Hepatocyte (in vitro differentiated cells): ENCODE measurements at places on chromosomes 1 and 21.
A peak's percentile ranks its signal among the peaks of the same experiment; 100 is the strongest.

- no peak for DNase-seq
Observed at GRCh38 chr1:3996846-3997705, 97.0 kb upstream of the C1orf174 start.

- DNase-seq: no peak
Observed at GRCh38 chr1:54976747-54977146, 3.7 kb upstream of the TMEM61 start.

- peak; percentile 79 for DNase-seq
Observed at GRCh38 chr1:15849775-15850324, 2.3 kb downstream of the SPEN start.

GRCh38 chr1:55060133-55060999 lies 21.0 kb downstream of the PCSK9 start:
- DNase-seq: no peak

DNA sequence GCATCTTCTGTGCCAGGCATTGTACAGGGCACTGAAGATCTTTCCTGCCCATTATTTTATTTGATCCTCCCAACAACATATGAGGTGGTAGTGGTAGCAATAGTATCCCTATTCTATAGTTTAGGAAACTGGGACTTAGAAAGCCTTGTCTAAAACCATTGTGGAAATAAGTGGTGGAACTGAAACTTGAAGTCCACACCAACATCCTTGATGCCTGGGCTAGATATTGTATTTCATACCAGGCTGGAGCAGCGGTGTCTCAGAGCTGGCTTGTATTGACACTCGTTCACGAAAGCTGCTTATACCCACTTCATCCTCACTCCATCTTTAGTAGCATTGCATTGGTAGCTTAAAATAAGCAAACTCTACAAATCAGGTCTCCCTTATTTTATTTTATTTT lies 9.7 kb upstream of the CTSS start:
- no peak for DNase-seq

- DNase-seq: peak; percentile 63
Observed at GRCh38 chr1:28249013-28249865, 10.1 kb upstream of the SESN2 start.

GRCh38 chr1:11640101-11640500 lies 14.1 kb downstream of the FBXO2 start:
- DNase-seq: no peak

DNA sequence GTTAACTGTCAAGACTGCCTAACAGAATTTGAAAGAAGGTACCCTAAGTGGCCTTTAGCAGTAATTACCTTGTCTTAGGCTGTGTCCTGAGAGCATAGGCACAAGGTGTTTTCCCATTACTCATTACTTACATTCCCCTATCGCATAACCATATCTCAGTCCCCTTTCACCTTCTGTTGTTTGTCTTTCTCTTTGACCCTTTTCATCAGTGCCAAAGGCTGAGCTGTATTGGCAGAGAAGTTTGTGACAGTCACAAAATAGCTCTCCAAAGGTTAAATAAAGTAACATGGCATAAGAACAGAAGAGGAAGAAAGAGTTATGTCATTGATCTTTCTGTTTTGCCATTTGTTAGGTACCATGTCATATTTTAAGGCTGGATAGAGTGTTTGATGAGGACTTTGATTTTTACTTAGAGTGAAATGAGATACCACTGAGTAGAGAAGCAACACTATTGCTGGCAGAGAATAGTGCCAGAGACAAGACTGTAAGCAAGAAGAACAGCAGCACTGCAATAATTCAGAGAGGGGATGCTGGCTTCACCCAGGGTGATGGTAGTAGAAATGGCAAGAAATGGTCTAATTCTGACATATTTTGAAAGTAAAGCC lies 497.8 kb downstream of the TTLL7 start:
- DNase-seq: peak; percentile 9

GRCh38 chr21:39610703-39611102 lies 2.0 kb upstream of the B3GALT5 start:
- no peak for DNase-seq

GRCh38 chr1:177256153-177257075 lies 85.7 kb downstream of the BRINP2 start:
- DNase-seq: peak; percentile 67

DNA sequence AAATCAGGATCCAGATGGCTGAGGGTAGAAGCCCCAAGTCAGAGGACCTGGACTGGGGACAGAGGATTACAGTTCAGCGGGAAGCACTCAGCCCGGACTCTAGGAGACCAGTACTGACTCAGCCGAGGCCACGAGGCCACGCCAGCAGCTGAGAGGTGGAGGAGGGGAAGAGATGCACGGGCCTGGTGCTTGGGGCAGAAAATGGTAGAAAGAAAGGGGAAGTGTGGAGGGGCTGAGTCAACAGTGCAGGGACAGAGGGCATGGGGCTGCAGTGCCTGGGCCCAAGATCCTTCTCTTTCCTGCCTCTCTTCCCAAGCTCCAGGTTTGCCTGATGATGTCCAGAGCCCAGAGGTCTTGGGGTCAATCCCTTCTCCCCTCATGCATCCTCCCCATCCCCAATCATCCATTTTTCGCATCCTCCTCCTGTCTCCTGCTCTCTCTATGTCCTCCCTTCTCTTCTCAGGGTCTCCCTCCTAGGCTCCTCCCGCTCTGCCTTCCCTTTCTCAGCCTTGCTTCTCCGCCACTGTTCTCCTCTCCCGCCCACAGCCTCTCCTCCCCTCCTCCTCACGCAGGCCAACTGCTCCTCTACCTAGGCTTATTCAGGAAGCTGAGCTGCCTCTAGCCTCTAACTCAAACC lies 7.7 kb downstream of the ARHGEF2 start:
- no peak for DNase-seq

GRCh38 chr1:53919675-53920066 lies 25.7 kb downstream of the DIO1 start:
- DNase-seq: no peak

DNA sequence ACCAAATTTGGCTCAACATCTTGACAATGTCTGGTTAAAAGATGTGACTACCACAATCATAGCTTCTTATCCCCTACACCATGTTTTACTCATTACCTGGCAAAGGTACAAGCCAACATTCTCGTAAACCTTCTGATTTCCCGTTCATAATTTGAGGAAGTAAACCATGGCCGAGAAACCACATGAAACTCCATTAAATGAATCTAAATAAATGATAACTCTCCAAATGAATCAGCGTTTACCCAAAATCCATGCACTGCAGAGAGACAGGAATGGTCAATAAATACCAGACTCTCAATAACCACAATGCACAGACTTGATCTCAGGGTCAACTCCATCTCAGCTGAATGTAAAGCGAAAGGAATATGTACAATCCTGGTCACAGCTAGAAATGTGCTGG lies 125.2 kb downstream of the TYW3 start:
- no peak for DNase-seq

GRCh38 chr1:36913484-36914060 lies 120.7 kb downstream of the GRIK3 start:
- no peak for DNase-seq

DNA sequence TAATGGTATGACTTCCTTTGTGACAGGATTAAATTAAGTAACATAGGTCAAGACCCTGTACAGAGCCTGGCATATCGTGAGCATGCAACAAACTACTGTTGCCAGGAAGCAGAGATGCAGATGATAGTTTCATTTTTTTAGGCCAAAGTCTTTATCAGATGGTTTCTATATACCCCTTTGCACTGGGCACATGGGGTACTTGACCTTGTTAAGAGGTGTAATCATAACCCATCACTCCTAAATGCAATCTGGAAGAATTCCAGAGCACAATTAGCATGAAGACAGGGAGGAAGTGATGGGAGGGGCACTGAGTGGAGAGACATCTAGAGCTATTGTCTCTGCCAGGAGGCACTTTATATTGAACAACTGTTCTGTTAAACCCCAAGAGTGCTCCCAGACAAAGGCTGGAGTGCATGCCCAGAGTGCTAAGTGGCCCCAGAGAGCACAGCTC lies 22.1 kb downstream of the ZBTB17 start:
- DNase-seq: no peak

DNA sequence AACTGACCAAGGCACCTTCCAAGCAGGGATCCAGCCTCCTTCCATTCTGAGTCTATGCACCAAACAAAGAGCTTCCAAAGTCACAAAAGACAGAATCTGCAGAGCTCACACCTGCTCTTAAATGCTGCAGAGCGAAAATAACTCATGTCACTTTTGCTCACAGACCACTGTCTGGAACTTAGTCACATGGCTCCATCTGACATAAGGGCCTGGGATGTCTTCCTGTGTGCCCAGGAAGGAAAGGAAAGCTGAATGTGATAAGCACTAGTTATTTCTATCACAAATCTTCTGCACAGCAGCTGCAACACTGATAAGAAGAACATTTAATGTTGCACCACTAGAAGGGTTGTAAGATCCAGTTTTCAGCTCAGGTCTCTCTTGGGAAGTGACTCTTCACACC lies 39.5 kb upstream of the SGIP1 start:
- no peak for DNase-seq

GRCh38 chr1:3336641-3337630 lies 117.5 kb upstream of the ARHGEF16 start:
- DNase-seq: no peak

- DNase-seq: peak; percentile 70
Observed at GRCh38 chr1:155218854-155219591, 10.5 kb downstream of the MTX1 start.

- peak; percentile 7 for DNase-seq
Observed at GRCh38 chr1:72122099-72122880, 160.0 kb downstream of the NEGR1 start.

GRCh38 chr1:224563666-224564065 lies 52.5 kb upstream of the CNIH3 start:
- no peak for DNase-seq

- no peak for DNase-seq
Observed at GRCh38 chr1:92259350-92259749, 39.4 kb downstream of the GLMN start.

- peak; percentile 82 for DNase-seq
Observed at GRCh38 chr1:234970731-234971476, 157.7 kb downstream of the TOMM20 start.

DNA sequence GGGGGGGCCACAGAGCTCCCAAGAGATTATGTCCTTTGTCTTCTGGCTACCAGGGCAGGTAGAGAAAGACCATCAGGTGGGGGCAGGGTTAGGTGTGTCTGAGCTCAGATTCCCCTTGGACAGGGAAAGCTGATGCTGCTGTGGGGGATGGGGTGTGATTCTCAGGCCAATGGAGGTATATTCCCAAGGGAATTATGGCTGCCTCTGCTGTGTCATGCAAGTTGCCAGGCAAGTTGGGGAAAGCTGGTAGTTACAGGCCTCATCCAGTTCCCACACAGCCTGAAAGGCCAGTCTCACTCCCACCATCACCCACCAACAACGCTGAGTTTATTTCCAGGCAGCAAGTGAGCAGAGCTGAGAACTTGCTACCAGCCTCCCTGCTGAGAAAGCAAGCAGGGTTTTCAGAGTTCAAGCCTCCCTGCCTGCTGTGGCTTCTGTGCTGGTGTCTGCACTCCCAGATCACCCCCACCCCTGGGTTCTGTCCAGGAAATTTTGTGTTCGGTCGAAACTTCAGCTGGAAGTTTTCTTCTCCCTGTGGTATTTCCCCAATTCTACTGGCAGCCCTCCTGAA lies 21.3 kb downstream of the IFI16 start:
- no peak for DNase-seq

DNA sequence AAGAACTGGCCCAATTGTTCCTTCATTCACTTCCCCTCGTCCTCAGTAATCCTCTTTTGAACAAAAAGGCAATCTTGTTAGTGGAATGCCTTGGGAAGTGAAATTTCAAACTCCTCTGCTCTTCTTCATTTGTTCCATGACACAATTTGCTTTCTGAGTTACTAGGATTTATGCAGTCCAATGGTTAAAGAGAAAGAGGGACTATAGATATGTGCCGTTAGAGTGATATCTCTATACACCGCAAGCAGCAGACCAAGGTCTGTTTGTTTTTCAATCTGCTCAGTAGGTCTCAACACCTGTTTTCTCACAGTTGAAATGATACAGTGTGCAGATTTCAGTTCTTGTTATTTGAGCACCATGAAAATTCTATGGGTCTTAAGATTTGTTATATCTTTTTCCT lies 244.0 kb downstream of the DNM3 start:
- DNase-seq: no peak

DNA sequence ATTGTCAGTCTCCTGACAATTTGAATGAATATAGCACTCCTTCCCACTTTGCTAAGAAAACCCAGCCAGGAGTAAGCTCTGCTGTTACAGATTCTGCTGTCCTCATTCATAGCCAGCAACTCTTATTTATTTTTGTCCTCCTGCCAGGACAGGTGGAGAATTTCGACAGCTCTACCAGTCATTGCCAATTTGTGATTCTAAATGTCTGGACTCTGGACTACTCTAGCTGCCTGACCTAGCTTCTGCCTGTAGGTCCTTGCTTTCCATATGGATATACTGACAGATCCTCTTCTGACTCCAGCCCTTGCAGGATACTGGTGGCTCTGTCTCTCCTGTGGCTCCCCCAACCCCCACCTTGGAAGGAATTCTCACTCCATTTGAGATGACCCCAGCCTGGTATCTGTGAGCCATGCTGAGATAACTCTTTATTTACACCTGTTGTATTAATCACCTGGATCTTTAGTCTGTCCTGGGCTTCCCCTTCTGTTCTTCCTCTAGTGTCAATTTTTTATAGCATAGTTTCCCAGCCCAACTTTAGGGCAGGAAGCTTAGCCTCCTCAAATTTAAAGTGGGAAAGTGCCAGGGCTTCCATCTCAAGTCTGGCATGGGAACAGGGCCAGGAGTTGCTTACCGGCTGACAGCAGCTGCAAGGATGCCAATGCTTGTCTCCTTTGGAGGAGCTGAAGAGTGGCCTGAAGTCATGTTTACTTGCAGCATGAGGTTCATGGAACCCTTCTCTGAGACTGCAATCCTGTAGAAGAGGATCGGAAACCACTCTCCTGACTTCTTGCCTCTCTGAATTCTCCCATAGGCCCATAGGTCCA lies 6.7 kb downstream of the PM20D1 start:
- no peak for DNase-seq

- no peak for DNase-seq
Observed at GRCh38 chr1:229064320-229065168, 206.4 kb upstream of the RAB4A start.

- no peak for DNase-seq
Observed at GRCh38 chr1:90671251-90671650, 45.9 kb downstream of the BARHL2 start.

- DNase-seq: peak; percentile 77
Observed at GRCh38 chr1:35726450-35727433, 8.1 kb upstream of the C1orf216 start.

DNA sequence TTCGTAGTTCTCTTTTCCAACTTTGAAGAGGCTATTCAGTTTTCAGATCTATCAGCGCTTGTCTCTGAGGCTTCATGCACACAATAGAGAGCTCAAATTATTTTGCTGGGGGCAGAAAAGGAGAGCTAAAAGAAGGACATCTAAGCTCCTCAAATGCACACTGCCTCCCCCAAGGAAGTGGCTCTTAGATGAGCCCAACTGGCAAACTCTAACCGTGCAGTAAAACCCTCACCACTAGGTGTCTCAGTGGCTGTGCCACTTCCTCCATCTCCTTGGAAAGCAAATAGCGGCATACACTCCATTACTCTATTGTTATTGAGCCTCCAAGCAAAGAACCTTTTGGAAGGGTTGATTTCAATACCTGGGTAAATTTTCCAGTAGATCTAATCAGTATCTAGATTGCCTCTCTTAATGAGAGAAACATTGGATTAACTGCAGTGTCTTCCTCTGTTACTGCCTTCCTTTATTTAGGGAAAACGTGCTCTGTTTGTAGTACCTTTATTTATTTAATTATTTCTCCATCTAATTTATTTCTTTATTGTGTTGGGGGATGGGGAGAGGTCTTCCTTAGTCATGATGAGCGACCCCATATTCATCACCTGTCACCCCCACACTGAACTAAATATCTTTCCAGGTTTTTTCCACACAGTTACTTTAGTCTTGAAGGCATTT lies 9.2 kb upstream of the SFPQ start:
- peak; percentile 86 for DNase-seq
